ENCODE measurements at places on chromosomes 16 and 17.
A peak's percentile ranks its signal among the peaks of the same experiment; 100 is the strongest.

DNA sequence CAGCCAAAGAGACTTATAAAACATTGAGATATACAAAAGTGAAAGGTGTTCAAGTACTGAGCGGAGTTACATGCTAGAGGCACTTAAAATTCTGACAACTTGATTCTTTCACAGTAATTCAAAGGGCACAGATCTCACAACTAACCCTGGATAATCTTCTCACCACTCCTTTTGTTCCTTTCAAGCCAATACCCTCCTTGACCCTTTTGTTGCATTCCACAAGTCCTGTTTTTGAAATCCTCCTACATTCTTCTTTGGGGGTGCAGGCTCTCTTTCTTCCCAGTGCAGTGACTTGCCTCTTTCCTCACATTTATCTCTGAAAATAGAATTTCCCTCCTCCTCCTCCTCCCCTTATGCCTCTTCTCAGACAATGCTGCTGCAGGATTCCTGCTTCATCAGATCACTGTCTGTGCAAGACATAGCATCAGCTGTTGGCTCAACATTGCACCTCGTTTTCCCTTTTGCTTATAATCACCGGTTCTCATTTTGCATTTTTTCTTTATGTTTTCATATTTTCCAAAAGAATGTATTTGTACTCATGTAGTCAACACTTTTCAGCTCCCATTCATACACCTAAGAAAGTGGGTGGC lies 199.3 kb downstream of the CDH8 start:
- DNase-seq, result no peak

GRCh38 chr16:2704166-2704982 lies 15.7 kb downstream of the PRSS27 start:
- DNase-seq, result peak; percentile 63

- DNase-seq, result no peak
Measured at GRCh38 chr17:59174671-59175070, 19.1 kb downstream of the PRR11 start.

- no peak for DNase-seq
Measured at GRCh38 chr16:81521141-81521626, 76.6 kb downstream of the CMIP start.

DNA sequence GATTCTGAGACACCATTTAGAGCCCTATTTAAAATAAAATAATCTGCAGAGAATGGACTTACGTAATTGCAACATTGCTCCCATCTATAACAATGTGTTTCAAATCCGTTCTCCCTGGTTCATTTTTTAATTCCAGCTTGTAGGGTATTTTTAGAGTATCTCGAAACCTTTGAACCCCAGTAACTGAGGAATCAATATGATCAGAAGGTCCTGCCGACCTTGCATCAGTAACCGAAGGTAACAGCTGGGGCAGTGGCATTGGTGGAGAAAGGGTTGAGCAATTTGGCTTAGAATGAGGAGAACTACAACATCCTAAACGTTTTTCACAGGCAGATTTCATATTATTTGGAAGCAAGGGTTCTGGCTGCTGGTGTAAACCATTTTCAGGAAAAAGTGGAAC lies 49.3 kb downstream of the N4BP1 start:
- DNase-seq, result no peak

GRCh38 chr17:75854101-75854748 lies 910 bp downstream of the WBP2 start:
- peak; percentile 94 for DNase-seq
